ENCODE measurements at places on chromosomes 2 and 18.

GRCh38 chr18:3666526-3667254 is 216.7 kb downstream of the TGIF1 start:
- DNase-seq = no peak

- peak; percentile 42 for DNase-seq
Measured at GRCh38 chr2:74957886-74958273, 563 bp upstream of the POLE4 start.

GRCh38 chr18:58599106-58599505 is 29.8 kb downstream of the ALPK2 start:
- DNase-seq = no peak

GRCh38 chr2:25699216-25699615 is 25.8 kb upstream of the DTNB start:
- no peak for DNase-seq

DNA sequence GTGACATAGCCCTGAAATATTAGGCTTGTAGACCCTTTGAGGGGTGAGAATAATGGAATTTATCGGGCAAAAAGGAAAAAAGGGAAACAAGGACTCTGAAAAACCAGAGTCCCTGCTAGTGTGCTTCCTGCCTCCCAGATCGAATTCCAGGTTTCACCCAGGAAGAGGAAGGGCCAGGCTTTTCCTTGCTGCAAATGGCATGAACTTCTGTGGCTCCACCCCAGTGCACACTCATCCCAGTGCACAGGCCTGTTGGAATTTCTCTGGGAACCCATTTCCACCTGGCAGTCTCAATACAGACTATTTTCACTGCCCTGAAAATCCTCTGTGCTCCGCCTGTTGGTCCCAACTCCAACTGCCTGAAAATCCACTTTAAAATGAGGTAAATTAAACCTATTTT is 29.9 kb downstream of the C18orf54 start:
- DNase-seq = no peak

GRCh38 chr2:70565039-70565731 is 11.6 kb upstream of the TGFA start:
- DNase-seq = no peak

DNA sequence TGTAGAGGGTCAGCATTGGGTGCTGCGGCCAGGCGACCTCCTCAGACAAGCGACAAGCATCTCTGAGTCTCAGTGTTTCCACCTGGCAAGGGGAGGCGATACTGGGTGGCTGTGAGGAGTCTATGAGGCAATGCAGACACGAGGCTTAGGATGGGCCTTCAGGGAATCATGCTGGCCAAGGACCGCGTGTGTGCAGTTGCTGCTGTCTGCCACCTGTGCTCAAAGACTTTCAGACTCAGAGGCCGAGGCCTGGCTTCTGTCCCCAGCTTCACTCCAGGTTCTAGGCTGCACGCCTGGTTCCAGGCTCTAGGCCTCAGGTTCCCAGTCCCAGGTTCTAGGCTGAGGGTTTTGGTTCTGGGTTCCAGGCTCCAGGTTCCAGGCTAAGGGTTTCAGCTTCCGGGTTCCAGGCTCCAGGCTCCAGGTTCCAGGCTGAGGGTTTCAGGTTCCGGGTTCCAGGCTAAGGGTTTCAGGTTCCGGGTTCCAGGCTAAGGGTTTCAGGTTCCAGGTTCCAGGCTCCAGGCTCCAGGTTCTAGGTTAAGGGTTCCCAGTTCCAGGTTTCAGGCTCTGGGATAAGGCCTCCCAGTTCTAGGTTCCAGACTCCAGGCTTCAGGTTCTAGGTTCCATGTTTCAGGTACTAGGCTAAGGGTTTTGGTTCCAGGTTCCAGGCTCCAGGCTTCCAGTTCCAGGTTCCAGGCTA is 14.8 kb downstream of the LRRFIP1 start:
- DNase-seq = no peak

DNA sequence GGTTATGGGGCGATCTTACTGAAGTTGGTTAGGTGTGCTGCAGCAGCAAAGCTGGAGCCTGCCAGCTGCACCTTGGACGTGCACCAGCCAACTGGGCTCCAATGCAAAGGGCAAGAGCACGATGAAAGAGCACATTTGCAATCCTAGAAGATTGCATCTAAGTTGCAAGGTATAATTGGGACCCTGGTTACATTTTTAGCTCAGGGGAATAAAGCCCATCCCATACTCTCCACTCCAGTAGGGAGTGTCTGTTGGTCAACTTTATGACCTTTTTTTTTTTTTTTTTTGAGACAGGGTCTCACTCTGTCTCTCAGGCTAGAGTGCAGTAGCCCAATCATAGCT is 22.2 kb upstream of the GPR55 start:
- DNase-seq = no peak

GRCh38 chr2:45888167-45888566 is 236.7 kb downstream of the PRKCE start:
- peak; percentile 73 for DNase-seq

DNA sequence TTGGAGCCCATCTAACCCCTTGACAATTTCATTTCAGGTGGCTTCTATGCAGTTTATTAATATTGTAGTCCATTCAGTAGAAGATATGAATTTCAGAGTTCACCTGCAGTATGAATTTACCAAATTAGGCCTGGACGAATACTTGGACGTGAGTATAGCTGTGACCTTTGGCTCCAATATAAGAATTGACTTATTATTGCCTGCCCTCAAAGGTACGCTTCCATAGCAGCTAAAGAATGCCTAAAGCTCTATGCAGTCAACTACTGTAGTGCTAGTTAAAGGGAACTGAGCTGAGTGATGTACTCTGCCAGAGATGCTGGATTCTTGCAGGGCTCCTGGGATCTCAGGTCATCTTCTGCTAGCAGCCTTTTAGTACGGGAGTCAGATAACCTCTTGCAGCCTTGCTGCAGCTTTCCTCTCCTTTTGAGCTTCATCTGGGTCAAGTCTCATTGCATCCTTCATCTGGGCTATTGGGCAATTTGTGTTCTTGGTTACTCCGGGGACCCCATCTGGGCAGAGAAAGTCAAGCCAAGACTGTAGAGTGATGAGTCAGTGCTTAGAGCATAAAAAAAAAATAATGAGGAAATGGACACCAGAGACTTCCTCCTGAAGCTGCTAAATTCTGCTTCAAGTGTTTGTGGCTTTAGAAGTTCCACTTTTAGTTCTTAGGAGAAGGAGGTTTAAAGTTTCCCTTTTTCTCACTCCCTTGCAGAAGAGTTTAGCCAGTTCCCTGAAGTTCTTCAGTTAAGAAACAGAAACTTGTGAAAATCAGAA is 105.6 kb downstream of the PRPF40A start:
- peak; percentile 94 for DNase-seq

DNA sequence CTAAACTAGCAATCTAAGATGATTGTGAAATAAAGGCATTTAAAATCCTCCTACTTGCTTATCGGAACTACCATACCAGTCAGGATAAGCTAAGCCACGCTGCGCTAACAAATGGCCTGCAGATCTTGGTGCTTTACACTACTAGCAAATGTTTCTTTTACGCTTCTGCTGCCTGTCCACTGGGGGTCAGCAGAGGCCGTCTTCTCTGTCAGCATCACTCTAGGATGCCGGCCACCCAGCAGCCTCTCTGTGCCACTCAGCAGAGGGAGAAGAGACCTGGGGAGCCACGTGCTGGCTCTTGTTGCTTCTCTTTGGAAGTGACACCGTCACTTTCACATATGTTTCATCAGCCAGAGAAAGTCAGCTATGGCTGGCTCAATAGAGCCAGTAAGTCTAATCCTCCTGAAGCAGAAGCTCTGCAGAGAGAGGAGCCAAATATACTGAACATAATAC is 36.6 kb downstream of the COPS8 start:
- DNase-seq = peak; percentile 68

DNA sequence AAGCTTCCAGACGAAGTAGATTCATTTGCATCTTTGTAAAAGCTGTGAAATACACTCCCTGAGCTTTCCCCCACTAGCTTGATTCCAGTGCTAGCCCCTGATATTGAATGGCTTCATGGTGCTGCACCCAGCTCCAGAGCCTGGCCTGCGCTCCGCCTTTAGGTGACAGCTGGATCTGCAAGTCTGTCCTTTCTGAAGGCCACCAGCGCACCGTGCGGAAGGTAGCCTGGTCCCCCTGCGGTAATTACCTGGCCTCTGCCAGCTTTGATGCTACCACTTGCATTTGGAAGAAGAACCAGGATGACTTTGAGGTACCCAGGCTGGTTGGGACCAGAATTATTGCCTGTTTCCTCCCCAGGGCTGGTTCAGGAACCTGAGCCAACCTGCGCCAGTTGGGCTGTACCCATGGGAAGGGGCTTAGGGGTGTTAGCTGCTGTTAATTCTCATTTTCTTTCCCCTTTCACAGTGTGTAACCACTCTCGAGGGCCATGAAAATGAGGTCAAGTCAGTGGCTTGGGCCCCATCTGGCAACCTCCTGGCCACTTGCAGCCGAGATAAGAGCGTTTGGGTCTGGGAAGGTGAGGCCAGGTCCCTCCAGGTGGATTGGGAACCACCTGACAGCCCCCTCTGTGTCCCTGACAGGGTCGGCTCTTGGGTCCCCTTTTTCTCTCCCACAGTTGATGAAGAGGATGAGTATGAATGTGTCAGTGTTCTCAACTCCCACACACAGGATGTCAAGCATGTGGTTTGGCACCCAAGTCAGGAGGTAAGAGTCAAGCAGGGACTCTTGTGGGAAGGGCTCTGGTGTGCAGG is 1.3 kb downstream of the CIAO1 start:
- DNase-seq = peak; percentile 67

DNA sequence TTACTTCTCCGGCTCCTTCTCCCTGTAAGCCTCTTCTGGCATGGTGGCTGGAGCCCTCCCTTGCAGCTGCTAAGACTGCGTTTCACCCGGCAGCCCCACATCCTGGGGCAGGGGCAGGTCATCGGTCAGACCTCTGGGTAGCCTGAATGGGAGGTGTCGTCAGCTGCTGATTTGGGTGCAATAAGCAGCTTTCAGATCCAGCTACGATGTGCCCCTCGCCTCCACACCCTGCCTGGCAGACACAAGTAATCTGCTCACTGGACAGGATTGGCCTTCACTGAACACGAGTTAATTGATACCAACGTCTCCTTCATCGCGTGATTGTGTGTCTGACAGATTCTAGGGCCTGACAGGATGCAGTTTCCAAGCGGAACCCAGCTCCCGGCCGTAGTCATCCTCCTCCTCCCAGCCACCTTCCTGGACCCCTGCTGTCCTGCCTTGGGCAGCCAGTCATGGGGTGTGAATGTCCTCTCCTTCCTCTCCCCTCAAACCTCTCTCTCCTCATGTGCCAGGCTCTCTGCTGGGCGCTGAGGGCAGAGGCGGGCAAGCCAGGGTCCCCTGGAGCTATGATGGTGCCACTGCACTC is 18.9 kb upstream of the PDIA6 start:
- DNase-seq = no peak

- peak; percentile 38 for DNase-seq
Measured at GRCh38 chr2:128317181-128317898, 1.3 kb downstream of the HS6ST1 start.

DNA sequence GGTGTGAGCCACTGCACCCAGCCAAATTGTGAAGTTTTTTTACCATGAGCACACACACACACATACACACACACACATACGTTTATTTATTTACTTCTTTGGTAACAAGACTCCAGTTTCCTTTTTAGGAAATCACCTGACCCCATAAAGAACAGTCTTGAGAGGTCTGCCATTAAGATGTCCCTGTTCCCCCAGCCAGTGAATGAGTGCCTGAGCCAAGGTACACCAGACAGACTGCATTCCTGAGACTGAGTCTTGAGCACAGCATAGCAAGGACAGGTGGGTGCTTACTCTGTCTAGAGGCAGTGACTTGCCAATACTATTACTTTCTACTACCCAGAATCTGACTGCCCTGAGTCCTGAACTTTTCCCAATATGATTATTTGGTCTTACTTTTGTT is 167.2 kb upstream of the SATB2 start:
- no peak for DNase-seq

DNA sequence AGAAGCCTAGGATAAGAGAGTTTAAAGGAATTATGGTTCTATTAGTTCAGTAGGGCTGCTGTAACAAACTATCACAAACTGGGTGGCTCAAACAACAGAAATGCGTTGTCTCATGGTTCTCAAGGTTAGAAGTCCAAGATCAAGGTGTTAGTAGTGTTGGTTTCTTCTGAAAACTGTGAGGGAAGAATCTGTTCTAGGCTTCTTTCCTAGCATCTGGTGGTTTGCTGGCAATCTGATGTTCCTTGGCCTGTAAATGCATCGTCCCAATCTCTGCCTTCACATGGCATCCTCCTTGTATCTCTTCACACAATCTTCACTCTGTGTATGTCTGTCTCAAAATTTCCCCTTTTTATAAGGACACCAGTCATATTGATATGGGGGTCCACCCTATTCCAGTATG is 76.3 kb downstream of the MDH1 start:
- no peak for DNase-seq

- DNase-seq = no peak
Measured at GRCh38 chr2:53315149-53315548, 452.5 kb upstream of the CHAC2 start.

GRCh38 chr2:1883476-1883875 is 139.2 kb upstream of the PXDN start:
- no peak for DNase-seq
